ENCODE measurements at places on chromosomes 2 and 18. TPM values are rescaled to one million over a fixed set of nuclear protein-coding genes. Genes with fewer than 3 reads are reported as not detected.

Gene ZNF638
- 386 TPM for total RNA-seq

GRCh38 chr2:43139996-43140621 lies 86.3 kb downstream of the ZFP36L2 start:
- no peak for DNase-seq

Gene UBR3
- 130 TPM for total RNA-seq

Gene CPLX4
- total RNA-seq: 14.8 TPM

- no peak for DNase-seq
Measured at GRCh38 chr2:110925479-110925878, 193.1 kb downstream of the ACOXL start.

GRCh38 chr2:3636586-3637310 lies 21.3 kb upstream of the ALLC start:
- no peak for DNase-seq

DNA sequence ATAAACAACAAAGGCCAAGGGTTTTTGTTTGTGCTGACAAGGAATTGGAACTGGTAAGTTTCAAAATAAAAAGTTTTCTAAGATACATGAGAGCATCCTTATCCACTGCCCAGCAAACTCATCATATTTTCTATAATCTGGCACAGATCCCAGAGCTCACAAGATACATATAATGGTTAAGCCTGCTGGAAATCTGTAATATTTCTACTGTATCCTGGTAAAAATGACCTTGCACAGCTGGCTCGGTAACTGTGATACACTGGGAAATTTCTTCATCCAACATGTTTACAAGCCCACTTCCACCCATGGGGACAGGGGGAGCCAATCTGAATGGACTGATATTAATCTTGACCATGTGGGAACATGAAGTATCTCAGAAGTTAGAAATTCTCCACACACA lies 425.4 kb upstream of the MMADHC start:
- no peak for DNase-seq

GRCh38 chr2:240338274-240338673 lies 97.2 kb upstream of the GPC1 start:
- no peak for DNase-seq

GRCh38 chr18:3015851-3016250 lies 2.9 kb upstream of the LPIN2 start:
- peak; percentile 55 for DNase-seq
